ENCODE measurements at places on chromosomes 7 and 10.

DNA sequence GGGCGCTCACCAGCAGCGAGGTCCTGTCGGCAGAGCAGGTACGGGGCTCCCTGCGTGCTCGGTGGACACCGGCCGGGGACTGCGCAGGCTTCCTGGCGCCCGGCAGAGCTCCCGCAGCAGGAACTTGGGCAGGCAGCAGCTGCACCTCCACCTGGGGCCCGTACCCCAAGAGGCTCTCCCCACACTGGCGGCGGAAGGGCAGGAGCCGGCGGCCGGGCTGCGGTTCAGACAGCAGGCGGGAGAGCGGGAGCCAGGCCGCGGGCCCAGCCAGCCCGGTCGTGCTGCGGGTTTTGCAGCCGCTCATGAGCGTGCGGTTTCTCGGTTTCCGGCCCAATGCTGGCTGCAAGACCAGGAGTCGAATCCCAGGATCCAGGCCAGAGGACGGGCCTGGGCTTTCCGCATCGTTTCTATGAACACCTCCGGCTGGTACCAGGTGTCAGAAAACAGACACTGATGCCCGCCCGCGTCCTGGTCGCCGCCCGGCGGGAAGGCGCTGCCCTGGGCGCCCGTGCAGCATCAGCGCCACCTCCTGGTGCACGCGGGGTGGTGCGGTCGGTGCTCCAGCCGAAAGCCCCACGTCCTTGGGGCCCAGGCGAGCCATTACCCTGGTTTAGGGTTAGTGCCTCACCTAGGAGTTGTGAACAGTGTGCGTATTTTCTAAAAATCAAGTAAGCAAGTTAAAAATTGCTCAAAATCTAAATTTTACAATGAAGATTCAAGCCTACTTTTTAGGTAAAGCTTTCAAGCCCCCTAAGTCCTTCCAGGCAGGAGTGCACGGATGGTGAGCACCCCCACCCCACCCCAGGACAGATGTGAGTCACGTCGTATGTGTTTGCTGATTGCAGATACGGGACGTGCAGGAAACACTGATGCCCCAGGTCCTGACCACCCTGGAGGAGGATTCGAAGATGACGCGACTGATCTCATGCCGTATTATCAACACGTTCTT is 47.4 kb upstream of the PRKAR1B start:
- peak; percentile 27 for DNase-seq

GRCh38 chr10:50322077-50322476 is 70.8 kb upstream of the ASAH2 start:
- peak; percentile 38 for DNase-seq

GRCh38 chr7:16531707-16532106 is 5.1 kb downstream of the LRRC72 start:
- no peak for DNase-seq

DNA sequence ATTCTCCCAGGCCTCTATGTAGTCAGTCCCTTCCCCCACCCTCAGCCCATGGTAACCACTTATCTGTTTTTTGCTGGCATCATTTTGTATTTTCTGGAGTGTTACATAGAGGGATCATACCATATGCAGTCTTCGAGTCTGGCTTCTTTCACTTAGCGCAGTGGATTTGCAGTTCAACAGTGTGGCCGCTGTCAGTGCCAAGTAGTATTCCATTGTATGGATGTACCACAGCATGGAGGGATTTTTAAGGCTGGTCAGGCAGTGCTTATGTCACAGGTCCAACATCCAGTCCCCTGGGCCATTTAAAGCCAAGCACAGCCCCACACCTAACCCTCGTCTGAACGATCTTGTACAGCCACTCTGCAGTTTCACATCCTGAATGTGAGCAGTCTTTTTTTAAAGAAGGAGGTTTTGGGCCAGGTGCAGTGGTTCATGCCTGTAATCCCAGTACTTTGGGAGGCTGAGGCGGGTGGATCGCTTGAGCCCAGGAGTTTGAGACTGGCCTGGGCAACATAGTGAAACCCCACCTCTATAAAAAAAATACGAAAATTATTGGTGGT is 121.8 kb downstream of the CUX1 start:
- no peak for DNase-seq

- DNase-seq: no peak
Measured at GRCh38 chr10:65130162-65130758, 1609.1 kb downstream of the REEP3 start.

DNA sequence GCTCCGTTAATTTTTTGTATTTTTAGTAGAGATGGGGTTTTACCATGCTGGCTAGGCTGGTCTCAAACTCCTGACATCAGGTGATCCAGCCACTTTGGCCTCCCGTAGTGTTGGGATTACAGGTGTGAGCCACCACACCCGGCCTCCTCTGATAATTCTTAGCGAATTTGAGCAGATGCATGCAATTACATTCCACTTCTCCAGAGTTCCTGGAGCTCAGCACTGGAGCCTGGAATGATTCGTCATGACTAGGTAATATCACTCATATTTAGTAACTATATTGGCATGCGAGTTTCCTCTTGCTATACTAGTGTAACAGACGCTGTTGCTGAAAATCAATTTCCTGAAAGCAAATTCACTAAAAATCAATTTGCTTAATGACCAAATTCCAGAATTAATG is 86.8 kb downstream of the MKX start:
- DNase-seq: peak; percentile 78

- DNase-seq: no peak
Measured at GRCh38 chr7:27747589-27748368, 7.8 kb downstream of the TAX1BP1 start.

DNA sequence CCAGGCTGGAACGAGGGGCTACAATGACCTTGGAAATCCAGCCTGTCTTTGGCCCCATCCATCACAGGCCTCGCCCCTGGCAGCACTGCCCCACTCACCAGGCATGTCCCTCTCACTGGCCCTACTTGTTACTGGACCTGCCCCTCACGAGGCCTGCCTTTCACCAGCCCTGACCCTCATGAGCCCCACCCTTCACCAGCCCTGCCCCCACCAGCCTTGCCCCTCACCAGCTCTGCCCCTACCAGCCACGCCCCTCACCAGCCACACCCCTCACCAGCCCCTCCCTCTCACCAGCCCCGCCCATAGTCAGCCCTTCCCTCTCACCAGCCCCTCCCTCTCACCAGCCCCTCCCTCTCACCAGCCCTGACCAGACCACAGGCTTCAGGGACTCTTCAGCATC is 57.8 kb downstream of the COL26A1 start:
- DNase-seq: no peak

- no peak for DNase-seq
Measured at GRCh38 chr7:98881561-98882315, 3.4 kb downstream of the TRRAP start.

DNA sequence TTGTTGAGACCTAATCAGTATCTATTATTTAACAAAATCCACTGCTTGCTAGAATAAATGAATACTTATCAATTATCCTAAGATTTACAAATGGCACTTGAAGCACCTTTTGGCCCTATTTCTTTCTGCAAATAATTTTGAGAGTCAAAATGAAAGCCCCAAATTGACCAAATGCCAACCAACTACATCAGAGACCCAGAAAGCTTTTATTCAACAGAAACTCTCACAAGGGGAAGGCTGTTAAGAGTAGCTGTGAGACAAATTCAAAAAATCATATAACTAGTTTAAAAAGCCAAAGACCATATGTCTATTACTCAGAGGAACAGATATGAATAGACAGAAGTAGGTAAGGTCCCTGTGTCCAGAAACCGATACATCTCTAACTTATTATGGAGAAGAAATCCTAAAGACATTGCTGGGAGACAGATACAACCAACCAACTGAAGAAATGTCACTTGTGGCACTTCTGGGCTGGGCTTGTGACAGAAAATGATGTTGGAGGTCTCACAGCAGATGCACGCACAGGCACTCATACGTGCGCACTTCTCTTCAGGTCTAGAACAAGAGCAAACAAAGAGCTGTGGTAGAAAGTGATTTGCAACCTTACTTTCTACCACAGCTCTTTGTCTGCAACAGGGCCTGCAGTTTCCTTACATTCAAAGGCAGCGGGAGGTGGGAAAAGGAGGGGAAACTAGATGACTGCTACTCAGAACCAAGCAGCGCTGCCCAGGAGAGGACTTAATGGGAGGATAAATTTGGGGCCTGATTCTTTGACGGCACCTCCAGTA is 58.6 kb upstream of the KCNIP2 start:
- DNase-seq: no peak

GRCh38 chr7:26195867-26196657 is 4.5 kb downstream of the HNRNPA2B1 start:
- DNase-seq: no peak

DNA sequence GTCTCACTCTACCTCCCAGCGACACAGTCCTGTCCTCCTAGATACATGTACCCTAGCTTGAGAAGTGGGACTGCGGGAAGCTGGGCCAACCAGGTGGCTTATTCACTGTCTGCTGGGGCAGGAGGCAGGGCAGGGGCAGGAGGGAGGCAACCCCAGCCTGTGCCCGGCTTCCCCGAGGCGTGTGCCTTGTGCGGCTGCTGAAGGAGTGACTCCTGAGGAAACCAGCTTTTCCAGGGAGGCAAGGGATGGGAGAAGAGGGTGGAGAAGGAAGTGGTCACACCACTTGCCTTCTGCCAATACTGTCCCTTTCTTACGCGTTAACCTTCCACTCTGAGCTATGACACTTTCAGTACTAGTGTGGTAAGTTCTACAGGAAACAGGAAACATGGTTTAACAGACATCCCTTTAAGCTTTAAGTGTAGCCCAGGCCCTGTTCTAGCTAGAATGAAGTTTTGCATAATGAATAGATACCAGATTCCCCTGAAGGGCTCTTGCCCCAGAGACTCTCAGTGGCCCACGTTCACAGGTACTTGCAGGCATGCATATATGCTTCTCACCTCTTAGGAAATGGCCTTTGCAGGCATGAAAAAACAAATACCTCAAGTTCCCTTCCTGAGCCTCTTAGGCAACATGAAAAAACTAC is 40.6 kb downstream of the SYPL1 start:
- DNase-seq: no peak

DNA sequence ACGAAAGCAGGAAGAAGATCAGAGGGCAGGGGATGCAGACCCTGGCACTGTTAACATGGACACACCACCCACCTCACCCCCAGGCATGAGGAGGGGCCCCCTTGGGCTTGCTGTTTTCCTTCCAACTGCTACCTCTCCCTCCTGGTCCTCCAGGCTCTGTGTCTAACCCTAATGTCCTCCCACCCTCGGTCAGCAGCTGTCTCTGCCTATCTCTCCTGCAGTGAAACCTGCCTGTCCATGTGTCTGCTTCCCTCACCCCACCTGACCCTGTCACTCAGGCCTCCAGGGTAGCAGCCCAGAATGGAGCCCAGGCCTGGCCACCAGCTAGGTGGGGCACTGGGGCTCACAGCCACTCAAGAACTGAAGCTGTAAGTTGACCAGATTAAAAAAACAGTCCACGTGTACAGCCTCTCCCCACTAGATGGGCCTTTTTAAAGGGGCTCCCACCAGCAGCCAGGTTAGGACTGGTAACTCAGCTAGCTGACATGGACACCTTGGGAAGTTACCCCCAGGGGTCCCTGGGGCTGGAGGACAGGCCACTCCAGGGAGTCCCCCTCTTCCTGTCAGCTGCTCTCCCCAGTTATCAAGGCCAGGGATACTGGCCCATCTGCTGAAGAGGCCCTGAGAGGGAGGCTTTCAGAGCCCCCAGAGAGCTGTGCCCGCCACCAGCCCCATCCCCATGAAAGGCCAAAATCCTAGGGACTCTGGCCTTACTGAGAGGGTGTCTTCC is 1.5 kb downstream of the SMARCD3 start:
- DNase-seq: no peak

DNA sequence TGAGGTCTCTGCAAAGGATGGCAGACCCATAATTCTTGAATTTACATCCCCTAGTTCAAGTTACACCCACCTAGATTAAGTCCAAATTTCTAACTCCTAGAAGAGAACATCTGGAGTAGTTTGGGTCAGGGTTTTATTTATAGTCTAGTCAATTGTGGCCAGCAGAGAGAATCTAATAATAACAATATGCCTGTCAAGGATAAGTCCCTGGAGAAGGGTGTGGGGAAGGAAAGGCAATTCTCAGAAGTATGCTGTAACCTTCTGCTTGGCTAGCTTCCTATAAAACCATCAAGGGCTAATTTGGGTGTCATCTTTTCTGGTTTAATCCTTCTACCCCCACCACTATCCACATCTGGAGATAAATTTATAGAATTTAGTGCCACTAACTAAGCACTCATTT is 52.8 kb upstream of the SEMA3E start:
- DNase-seq: no peak

DNA sequence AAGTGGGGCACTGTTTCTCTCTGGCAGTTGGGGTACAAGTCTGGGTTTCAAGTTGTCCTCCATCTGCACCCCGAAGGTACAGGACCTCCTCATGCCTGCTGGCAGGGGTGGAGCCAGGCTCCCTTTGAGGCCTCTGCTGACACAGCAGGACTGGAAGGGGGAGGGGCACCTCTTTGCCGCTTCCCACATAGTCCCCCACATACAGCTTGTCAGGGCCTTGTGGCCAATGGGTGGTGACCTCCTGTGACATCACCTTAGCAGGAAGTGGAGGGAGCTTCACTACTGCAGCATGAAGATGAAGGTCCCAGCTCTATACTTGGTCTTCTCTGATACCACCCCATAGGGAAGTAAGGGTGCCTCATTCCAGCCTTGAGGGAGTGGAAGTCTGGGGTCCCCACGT is 167.8 kb downstream of the RAMP3 start:
- no peak for DNase-seq

DNA sequence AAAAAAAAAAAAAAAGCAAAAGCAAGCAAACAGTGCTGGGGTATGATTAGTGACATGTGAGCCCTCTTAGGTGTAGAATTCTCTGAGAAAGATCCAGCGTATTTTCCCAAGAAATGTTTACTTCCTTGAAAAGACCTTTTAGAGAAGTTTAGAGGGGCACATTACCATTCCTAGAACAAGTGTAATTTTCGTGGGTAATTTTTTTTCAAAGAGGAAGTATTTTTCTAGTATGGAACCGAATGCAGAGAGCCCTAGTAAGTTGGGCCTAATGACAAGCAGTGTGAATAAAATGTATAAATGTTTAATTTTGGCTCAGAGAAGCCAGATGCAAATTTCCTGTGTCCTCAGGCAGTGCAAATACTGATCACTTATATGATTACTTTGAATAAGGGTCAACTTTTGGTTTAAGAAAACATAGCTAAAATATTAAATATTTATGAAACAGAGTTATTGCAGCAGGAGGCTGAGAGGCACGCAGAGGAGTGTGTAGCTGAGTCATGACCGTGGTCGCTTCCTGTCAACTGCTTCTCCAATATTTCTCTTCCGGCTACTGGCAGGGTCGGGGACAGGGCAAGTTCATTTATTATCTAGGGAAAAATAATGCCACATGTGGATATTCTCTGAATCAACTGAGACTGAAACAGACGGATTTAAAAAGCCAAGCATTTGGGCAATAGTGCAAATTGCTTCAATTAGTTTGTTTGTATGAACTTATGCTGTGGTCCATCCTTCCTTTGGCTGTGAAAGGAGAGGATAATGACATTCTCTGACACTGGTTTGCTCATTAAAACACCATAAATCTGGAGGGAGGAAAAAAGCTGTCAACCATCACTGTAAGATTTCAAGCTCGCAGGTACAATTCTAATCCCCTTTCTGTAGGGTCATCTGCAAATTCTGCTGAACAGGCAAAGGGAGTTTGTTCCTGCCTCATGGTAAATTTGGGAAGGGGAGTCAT is 495.2 kb downstream of the GLRX3 start:
- no peak for DNase-seq

DNA sequence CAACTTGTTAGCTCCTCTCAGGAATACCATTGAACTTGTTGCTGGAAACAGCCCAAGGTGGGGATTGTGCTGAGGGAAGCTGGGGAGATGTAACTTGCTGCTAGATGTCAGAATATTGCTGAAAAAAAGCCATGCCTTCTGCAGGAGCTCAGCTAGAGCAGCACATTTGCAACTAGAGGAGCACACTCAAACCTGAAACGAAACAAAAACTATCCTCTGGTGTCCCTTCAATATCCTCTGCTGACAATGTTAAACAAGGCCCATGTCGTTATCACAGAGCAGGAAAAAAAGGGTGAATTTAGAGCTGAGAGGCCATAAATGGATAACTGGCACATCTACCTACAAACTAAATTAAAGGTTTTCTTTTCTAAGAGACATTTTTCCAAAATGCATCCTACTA is 53.7 kb upstream of the MACC1 start:
- DNase-seq: no peak

Data from fibroblast of skin of abdomen (primary cell).